Activated T-cell treated with anti-CD3 and anti-CD28 coated beads for 48 hours (primary cell): ENCODE measurements at places on chromosomes 6 and 20.

- DNase-seq: no peak
Measured at GRCh38 chr6:47044397-47044796, 2.3 kb upstream of the ADGRF1 start.

- no peak for DNase-seq
Measured at GRCh38 chr20:35635652-35636051, 20.0 kb downstream of the SPAG4 start.

DNA sequence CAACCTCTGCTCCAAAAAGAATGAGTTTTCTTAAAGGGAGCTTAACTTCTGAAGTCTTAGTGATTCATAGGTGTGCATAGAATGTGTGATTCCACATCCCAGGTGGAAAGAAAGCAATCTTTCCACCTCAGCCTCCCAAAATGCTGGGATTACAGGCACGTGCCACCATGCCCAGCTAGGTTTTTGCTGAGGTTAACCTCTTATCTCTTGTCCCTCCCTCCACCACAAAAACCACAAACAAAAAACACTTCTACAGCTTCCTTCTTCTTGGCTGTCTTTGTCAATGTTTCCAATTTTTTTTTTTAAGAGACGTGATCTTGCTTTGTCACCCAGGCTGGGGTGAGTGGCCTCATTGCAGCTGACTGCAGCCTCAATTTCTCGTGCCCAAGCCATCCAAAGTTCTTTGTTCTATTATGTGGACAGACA, 8.1 kb upstream of the CSE1L start:
- DNase-seq: no peak

DNA sequence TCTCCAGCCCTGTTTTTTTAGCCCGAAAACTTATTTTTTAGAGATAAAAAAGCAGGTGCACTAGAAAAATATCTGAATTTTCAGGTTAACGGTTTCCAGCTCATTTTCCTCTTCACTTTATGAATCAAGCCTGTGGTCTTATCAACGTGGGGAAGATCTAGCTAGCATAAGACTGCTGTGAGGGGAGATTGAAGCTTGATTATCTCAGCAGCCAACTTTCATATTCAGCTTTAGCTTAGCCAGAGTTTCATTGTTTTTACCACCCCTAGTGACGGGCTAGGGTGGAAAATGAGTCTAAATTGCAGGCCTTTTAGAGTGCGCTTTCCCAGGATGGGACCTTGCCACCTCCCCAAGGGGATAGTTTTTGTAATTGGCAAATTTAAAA, 11.9 kb upstream of the RBM38 start:
- no peak for DNase-seq

GRCh38 chr6:42448927-42449659, 2.6 kb downstream of the TRERF1 start:
- DNase-seq: no peak
